ENCODE measurements at places on chromosomes 2 and 18.

DNA sequence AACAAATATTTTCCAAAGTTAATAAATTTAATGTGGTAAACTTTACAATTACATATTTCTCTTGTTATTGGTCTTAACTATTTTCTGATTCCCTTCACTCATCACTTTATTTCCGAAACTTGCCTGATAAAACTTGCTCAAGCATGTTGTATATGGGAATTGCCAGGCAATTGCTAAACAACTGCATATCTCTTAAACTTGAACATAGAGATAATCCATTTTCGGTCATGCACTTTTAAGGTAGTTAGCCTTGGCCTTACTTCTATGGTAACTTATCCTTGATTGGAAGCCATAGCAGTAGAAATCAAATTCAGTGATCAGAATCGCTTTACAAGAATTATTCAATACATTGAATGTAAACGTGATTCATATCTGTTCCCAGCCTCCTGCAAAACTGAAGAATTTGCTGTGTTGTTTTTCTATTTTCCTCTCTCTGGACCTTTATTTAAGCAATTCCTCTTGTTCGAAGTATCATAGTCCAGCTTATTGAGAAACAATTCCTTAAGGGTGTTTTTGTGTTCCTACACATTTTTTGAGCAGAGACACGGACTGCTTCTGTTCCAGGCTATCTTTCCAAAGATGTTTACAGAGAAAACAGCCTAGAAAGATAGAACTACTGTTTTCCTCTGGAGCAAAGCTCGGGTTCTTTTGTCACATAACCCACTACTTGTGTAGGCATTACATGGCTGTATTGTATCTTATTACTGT lies 674.3 kb downstream of the IRS1 start:
- DNase-seq, result no peak

DNA sequence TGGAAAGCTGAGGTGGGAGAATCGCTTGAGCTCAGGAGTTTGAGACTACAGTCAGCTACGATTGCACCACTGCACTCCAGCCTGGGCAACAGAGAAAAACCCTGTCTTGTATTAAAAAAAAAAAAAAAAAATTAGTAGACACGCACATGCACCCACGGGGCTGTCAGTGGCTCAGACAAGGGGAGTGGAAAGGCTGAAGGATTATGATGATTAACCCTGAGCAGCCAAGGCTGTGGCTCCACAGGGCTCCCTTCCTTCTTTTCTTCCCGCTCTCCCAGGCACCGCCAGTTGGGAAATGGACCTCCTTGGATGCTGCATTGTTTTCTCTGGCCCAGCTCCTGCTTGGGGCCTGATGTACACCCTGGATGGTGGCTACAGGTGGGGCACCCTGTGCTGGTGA lies 49.0 kb upstream of the RAB6C start:
- no peak for DNase-seq

DNA sequence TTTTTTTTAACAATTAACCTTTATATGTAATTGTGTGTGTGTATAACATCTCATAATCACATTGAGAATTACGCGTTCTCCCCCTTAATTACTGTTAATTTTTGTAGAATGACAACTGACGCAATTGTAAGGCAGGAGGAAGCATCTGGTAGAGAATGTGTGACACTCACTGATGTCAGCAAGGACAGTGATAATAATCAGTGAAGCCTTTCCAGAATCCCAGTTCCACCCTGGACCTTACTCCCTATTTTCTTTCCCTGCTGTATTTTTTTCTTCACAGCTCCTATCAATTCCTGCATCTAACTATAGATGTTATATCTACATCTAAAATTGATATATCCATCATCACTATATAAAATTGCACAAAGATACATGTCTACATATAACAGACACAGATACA lies 16.1 kb upstream of the STRN start:
- no peak for DNase-seq

DNA sequence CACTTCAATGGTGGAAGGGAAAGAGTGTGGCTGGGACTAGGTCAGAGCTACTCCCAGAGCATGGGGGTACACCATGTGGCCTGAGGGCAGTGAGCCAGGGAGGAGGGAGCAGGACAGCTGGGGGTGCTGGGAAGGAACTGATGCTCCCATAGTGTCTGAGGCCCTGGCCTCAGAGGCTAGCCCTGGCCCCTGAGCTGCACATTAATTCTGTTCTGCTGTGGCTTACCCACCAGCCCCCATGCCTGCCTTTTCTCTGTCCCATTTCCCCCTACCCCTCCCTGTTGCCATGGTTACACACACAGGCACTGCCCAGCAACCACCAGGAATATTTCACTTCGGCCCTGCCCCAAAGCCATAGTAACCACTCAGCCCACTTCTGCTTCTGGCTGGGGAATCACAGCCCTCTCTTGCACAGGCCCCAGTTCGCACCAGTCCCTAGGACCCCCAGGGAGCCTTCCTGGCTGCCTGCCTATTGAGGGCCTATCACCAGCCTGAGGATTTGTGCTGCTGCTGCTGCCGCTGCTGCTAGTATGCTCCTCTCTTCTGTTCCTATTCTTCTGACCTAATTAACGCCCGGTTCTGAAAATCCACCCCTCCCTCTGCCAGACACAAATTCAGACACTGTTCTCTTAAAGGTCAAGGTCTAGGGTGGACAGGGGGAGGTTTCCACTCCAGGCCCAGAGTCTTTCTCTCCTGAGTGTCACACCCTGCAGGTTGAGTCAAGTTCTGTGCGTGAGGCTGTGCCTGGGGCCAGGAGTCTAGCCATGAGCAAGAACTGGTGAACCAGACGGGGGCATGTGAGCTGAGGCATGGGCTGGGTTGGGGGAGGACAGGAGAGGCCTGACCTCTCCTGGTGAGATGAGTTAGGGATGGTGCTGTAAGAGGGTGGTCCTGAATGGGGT lies 87.1 kb upstream of the MCFD2 start:
- DNase-seq, result peak; percentile 77

DNA sequence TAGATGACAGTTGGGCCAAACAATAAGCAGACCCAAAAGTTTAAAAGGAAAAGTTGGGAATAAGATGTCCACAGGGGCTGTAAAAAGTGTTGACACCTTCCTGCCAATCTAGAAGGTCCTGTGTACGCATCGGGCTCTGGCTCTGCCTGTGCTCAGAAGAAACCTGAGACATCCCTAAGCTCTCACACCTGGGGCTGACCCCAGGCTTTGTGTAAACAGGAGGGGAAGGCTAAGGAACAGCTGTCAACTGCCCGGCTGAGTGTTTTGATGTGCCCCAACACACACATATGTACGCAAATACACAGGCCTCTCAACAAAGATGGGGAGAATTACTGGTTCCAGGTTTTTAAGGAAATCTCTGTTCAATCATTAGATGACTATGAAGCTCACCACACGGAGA lies 59.5 kb downstream of the TMEM131 start:
- DNase-seq, result peak; percentile 38

- no peak for DNase-seq
Observed at GRCh38 chr18:30280861-30281470, 761.6 kb downstream of the DSC3 start.

DNA sequence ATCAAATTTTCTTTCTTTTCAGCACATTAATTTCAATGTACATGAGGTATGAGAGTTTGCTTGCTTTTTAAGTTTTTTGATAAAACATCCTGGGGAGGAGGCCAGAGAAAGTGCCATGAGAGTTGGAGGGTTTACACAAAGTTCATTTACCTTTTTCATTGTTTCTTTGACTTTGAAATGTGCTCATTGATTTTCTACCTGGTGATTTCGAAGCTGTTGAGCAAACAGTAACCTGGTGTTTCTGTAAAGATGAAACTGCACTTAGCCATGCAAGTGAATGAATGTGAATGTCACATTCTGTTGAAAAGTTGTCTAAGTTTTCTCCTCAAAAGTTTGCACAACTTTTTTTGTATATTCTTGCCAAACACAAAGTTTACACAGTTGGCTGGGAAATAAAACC lies 797.0 kb downstream of the METTL4 start:
- no peak for DNase-seq

- no peak for DNase-seq
Observed at GRCh38 chr2:20178249-20178607, 46.7 kb downstream of the SDC1 start.

GRCh38 chr18:49399003-49399402 lies 61.4 kb downstream of the DYM start:
- DNase-seq, result no peak

- DNase-seq, result no peak
Observed at GRCh38 chr2:68689553-68690537, 44.8 kb upstream of the ARHGAP25 start.

GRCh38 chr2:210195101-210195852 lies 24.1 kb upstream of the KANSL1L start:
- DNase-seq, result no peak

DNA sequence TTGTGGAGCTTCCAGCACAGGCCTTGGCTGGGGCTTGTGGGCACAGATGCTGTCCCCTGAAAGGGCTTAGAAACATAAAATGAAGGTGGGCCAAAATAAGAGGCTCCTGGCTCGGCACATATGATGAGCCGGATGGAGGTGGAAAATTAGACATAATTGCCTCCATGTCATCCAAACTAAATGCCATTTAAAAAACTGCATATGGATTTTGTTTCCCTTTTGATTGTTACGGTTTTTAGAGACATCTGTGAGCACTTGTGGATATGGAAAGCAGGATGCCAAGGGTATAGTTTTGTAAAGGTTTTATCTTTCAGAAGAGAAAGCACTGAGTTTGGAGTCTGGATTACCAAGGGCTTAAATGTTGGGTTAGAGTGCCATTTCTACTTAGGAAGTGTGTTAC lies 498.3 kb downstream of the RIT2 start:
- DNase-seq, result peak; percentile 34

- no peak for DNase-seq
Observed at GRCh38 chr2:64863097-64863820, 125.9 kb upstream of the SLC1A4 start.

- DNase-seq, result no peak
Observed at GRCh38 chr18:43531438-43531837, 254.1 kb upstream of the SYT4 start.

DNA sequence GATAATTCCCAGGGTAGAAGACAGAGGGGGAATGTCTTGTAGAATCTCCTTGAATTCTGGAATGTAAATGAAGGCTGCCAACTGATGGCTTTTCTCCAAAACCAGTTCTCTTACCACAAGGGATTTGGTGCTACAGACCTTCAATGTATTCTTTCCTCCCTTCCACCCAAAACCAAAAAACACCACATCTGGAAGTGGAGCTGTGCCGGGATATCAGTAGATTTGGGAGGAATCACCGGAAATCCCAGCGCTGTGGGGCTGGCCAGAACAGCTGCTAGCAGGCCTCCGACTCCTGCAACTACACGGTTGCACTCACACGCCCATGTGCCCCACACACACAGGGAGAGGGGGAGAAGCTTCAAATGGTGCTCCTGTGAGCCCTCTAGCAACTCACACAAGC lies 45.7 kb downstream of the RPL31 start:
- DNase-seq, result peak; percentile 68

GRCh38 chr2:158917121-158917520 lies 51.3 kb upstream of the TANC1 start:
- no peak for DNase-seq

DNA sequence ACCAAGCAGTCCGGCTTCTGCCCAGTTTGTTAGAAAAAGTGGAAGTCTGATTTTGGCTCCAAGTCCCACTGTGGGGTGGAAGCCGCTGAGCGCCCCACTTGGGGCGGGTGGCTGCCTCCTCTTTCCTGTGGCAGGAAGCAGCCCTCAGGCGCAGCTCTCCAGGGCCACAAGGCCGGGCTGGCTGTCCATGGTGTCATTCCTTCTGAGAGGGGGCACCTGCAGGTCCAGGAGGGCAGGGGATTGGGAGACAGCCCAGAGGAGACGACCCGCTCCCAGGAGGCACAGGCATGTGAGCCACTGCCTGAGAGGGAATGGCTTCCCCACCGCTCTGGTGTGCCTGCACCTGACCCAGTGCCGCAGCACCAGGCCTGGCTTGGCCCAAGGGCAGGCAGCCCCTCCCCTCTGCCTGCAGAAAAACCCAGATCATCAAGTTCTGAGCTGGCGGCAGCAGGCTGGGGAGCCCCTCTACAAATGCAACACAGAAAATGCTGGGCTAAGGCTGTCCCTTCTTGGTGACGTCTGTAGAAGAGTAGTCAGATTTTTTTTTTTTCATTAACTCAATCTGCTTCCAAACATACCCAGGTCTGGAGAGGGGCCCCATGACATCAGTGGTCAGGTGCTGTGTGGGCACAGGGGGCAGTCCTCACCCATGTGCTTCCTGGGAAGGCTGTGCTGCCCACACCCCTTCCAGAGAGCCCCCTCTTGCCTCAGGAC lies 38.4 kb downstream of the HS6ST1 start:
- DNase-seq, result peak; percentile 19

DNA sequence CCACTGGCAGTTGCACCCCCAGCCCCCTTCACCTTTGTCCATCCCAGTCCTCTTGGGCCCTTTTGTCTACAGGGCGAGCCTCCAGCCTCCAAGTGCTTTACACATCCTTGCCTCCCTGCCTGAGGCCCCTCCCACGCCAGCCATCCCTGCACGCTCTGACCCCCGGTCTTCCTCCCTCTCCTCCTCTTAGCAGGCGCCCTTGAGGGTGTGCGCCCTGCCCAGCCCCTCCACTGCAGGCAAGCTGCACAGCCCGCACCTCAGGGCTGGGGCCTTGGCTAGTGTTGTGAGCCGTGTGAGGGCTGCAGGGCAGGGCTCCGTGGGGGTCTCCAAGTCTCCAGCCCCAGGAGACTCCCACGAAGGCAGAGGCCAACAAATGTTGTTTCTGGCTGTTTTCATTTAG lies 6.9 kb downstream of the BOK start:
- no peak for DNase-seq

DNA sequence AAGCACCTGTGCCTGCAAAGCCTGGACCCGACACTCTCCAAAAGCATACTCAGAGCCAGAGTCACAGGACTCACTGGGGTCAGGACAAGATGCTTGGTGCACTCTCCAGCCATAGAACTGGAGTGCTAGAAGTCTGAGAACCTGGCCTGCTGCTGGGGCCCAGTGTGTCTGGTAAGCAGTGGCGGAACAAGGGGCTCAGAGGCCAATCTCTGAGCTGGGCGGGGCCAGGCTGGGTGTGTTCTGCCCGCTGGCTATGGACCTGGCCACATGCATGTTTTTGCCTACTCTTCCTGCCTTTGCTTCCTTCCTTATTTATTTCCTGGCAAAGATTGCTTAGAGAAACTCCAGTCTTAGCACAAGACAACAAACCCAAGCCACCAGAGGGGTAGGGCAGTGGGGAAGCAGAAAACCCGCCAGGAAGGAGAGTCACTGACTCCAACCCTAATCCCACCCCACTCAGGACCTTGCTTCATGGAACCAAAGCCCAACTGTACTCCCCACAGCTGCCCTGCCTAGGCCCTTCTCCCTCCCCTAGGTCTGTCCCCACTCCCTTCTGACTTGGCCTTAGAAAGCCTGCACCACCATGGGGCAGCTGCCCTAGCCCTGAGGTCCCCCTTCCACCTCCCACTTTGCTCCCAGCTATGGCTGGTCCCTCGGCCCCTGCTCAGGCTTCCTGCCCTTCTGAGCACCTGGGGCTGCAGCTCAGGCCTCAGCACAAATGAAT lies 315.5 kb downstream of the CELF4 start:
- no peak for DNase-seq

DNA sequence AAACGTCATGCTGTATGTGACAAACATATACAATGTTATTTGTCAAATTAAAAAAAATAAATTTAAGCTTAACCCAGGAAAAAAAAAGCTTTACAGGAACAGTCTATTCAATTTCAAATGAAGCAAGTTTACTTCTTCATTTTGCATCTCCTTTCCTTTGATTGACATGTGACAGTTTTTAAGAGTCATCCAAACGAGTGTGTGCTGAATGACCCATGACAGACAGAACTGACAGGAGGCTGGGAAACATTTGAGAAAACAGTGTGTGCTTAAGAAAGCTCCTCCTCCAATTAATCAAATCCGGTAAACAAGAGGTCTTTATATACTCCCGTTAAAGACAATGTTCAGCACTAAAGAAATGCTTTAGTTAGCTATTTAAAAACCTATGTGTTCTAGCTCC lies 177.7 kb downstream of the SRBD1 start:
- DNase-seq, result no peak

GRCh38 chr2:23418056-23418455 lies 33.1 kb downstream of the KLHL29 start:
- DNase-seq, result no peak
